ENCODE measurements at places on chromosomes 1 and 21. TPM values are rescaled to one million over a fixed set of nuclear protein-coding genes. Genes with fewer than 3 reads are reported as not detected.

The CRYAA gene
- not detected for total RNA-seq

The TGFBR3 gene
- total RNA-seq = 2.2 TPM

The ZSCAN20 gene
- 7.0 TPM for total RNA-seq

The CYB561D1 gene
- 11.9 TPM for total RNA-seq

The PRKAA2 gene
- total RNA-seq = 0.68 TPM

The CLDN17 gene
- total RNA-seq = 1.4 TPM

The CYP4B1 gene
- 9.0 TPM for total RNA-seq

The F5 gene
- not detected for total RNA-seq
